ENCODE measurements at places on chromosomes 2 and 18.

DNA sequence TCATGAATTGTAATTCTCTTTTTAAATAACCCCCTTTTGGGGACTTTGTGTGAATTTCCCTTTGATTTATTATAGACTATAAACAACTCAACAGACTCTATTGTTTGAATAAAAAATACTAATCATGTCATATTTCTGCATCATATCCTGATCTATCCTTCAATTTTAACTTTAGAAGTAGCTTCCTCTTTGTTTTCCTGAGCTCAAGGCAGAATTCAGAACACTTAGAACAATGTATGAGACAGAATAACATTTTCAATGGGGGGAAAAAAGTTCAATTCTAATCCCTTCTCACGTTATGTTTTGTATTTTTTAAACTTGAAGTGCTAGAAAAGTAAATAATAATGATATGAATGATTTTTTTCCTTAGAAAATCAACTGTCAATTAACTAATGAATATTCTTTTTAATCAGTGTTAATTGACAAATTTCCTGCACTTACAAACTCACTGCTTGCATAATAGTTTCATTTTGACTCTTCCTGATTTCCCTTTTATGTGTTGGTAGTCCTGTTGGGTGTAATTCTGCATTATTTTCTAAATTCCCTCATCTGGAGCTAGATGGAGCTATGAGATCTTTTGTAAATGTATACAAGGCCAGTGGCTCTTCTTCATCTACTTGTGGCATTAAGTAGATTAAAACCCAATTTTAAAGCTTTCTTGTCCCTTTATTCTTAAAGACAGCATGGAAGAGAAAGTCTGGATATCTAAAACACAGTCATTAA lies 326.1 kb downstream of the PARD3B start:
- no peak for DNase-seq

DNA sequence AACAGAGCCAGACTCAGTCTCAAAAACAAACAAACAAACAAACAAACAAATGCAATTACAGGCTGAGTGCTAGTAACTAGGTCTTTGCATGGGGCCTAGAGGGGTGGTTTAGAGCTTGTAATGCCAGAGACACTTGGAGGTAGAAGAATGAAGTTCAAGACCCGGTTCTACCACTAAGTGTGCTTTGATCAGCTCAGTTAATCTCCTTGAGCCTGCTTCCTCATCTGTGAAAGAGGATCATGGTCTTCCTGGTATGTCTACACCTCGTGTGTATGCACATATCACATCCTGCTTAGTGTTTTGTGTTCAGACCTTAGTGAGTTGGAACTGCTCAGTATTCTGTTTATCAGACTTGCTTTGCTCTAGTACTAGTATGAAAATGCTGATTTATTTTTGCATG lies 4.8 kb upstream of the ATP6V1C2 start:
- DNase-seq: no peak

DNA sequence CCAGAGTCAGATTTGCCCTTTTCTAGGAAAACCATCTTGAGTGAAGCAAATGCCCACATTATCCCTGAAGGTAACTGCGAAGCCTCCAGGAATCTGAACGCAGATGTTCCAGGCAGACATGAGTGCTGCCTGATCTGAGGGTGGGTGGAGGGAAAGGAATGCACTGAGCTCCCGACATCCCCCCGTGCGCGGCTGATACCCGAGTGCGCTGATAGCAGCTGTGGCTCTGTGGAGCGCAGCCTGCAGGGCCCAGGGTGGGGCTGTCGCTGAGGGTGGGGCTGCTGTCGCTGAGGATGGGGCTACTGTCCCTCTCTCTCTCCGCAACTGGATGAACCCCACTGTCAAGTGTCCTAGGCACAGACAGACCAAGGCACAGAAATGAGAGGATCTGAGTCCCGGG lies 82.4 kb downstream of the GFPT1 start:
- DNase-seq: no peak

DNA sequence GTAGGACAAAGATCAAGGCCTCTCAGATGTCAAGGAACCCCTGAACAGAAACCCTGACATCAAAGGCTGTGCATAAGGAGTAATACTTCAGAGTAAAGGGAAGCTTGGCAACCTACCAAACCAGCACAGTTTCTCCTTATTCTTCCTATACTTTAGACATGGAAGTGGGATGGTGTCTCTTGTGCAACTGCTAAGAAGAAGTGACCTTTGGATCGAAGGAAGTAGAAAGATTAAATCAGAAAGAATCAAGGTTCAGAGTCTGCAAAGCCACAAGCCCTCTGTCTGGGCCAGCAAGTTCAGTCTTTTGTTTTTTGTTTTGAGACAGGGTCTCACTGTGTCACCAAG lies 66.2 kb upstream of the SLC39A10 start:
- no peak for DNase-seq

- DNase-seq: no peak
These were observed 102.3 kb downstream of the TCF4 start for GRCh38 chr18:55485666-55486065.

GRCh38 chr2:37389989-37390765 lies 45.7 kb downstream of the QPCT start:
- peak; percentile 23 for DNase-seq

DNA sequence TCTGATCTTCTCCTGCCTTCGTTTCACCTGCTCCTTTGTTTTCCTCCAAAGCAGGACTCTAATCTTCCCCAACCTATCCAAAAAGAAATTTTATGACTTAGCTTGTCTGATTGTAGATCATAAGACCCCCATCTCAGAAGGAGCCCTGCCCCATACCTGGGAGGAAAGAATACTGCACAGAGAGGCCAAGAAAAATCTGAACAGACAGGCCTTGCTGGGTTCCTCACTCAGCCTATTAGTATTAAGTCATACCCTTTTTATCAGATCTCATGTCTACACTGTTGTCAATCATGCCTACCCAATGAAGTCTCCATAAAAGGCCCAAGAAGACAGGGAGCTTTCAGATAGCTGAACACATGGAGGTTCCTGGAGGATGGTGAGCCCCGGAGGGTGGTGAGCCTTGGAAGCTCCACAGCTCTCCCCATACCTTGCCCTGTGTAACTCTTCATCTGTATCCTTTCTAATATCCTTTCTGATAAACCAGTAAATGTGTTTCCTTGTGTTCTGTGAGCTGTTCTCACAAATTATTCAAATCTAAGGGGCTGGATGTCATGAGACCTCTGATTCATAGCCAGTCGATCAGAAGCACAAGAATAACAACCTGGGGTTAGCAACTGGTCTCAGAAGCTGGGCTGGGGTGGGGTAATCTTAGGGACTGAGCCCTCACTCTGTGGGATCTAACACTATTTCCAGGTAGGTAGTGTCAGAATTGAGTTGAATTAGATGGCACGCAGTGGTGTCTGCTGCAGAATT lies 108.8 kb downstream of the SPOPL start:
- no peak for DNase-seq

DNA sequence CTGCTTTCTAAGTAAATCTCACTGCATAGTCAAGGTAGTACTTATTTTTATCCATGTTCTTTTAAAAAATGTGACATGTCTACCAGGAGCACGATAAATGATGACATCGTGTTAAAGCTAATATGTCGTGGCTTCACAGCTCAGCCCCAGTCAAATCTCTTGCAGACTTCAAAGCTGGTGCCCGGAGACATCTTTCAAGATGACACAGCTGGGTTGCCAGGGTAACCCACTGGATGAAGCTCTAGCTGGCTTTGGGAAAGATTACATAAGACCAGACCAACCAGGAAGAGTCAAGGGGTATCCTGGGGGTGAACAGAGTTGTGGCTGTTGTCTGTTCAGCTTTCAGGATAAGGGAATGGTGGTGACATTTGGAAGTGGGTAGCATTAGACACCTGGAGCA lies 67.8 kb downstream of the VSNL1 start:
- DNase-seq: no peak

DNA sequence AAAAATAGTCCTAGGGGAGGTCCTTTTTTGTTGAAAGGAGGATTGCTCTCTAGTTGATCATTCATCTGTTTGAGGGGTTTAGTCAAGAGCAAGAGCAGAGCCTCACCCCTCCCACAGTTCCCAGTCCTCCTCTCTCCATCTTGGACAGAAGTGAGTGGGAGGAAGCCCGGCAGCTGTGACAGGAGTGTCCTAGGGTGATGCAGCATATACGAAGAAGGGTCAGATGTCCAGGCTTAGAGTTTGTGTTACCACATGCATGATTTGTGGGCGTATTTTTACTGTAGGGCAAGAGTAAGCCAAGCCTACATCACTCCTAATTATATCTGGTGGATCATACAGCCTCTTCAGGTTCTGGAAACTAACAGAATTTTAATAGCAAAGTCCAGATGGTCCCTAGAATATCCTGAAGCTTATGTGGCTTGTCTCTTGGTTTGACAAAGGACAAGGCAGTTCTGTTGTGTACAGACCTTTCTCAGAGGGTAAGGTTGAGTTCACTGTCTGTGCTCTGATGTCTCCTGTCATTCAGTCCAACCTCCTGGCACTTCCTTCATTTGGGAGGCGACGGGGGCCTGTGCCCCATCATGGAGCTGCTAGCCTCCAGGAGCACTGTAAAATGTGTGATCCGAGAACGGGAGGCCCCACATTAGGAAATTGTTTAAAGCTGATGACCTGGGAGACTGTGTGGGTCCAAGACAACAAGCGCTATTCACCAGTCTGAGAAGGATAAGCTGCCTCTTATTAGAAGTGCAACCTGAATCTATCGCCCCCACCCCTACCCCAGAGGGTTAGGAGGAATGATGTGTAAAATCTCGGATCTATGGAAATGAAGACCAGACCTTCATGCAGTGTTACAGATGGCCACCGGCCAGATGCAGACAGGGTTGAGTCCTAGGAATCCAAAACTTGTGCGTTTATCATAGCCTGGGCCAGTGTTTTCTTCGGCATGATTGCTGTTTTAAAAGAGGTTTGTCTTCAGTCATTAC lies 6.9 kb downstream of the CEP68 start:
- DNase-seq: no peak

DNA sequence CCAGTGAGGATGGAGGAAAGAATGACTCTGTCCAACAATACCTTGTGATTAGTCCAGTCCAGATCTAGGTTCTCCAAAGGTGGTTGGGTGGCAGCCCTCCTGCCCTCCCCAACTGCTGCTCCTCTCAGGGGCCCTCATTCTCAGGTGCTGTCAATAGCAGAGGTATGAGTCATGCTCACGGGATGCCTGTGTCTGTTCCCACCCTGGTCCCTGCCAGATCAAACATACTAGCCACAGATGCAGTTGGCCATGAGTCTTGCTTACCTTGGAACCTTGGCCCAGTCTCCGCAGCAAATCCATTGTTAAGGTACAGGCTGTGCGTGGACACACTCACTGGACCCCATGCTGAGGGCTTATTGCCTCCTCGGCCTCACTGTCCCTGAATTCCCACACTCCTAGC lies 24.9 kb upstream of the RPIA start:
- DNase-seq: no peak

- DNase-seq: no peak
These were observed 368.6 kb upstream of the TFPI start for GRCh38 chr2:187922846-187923245.

- no peak for DNase-seq
These were observed 629.9 kb downstream of the NRXN1 start for GRCh38 chr2:50401772-50402653.

GRCh38 chr2:191244350-191244749 lies 854 bp upstream of the MYO1B start:
- DNase-seq: no peak

- no peak for DNase-seq
These were observed 136.9 kb downstream of the NRXN1 start for GRCh38 chr2:50895041-50895440.

DNA sequence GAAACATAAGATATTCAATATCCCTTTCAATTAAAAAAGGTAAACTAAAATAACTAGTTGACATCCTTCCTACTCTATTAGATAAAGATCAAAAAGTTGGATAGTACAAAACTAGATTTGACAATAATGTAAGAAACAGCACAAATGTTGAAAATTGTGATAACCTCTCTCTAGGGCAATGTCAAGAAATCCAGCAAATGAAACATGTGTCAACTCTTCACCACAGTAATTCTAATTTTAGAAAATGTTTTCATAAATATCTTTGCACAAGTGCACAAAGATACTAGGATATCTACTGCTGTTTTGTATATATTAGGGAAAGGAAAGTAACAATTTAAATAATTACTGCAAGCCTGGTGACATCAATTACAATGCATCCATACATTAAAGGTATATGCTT lies 1220.1 kb downstream of the LRP1B start:
- no peak for DNase-seq

GRCh38 chr2:230578106-230578505 lies 134.5 kb upstream of the CAB39 start:
- no peak for DNase-seq

Data from stimulated activated CD4-positive, alpha-beta T cell treated with anti-CD3 and anti-CD28 coated beads, Interleukin-1b, Interleukin-23, amount 100 ng/mL, for 1 hour (primary cell).